OCI-LY7 (cell line): ENCODE measurements at places on chromosomes 11 and 22.

DNA sequence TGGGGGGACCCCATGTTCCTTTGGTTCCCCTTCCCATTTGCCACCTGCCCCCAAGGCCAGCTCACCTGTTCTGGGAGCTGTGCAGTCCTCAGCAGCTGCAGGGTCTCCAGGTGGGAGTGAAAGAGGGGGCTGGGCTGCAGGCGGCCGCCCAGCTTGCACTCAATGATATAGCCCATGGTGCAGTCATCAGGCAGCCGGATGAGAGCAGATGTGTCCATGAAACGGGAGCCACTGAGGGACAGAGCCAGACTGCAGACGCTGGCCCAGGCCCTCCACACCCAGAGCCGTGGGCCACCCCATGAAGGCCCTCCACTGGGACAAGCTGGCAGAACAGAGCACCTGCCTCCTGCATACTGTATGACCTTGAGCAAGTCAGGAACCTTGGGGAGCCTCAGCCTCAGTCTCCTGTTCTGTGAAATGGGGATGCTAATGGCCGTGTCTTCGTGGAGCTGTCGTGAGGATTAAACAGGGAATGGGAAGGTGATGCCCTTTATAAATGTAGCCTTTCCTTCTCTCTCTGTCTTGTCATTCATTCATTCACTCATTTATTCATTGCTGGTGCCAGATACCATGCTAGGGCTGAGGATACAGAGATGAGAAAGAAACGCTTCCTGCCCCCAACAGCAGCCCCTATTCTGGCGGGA lies 11.6 kb downstream of the MFNG start:
- DNase-seq, result no peak

GRCh38 chr11:91653079-91653754 lies 571.4 kb upstream of the FAT3 start:
- no peak for DNase-seq

GRCh38 chr22:48936391-48936790 lies 891.3 kb downstream of the BRD1 start:
- DNase-seq, result no peak

GRCh38 chr22:47054231-47055072 lies 292.0 kb downstream of the TBC1D22A start:
- DNase-seq, result no peak

DNA sequence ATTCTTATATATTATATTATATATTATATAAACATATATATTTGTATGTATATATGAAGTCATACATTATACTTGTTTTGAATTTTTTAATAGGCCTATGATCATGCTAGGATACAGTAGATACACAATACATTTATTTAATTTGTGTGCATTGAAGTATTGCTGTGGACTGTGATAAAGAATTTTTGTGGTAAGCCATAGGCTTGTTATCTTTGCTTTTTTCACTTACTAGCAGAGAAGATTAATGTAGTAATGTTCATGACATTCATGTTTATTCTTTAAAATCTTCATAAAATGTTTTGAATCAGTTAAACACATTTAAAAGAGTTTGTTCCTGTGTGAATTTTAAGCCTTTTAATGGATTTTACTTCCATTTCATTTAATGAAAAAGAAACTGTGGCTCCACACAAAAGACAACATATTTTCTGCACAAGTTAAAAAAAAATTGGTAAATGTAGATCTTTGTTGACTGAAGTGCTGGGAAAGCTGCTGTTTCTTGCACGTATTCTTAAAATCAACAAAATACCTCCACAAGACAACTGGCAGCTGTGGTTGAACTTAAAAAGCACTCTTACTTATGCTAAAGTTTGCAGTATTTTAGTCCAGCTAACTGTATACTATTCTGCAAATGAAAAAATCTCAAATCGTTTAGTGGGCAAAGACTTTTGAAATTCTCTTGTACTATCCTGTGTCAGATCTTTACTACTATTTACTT lies 156.2 kb downstream of the TMEM135 start:
- DNase-seq, result no peak

- DNase-seq, result peak; percentile 84
These were observed 33.8 kb upstream of the SPON1 start for GRCh38 chr11:13928566-13929251.

- no peak for DNase-seq
These were observed 2330.0 kb upstream of the RAG2 start for GRCh38 chr11:38927993-38928392.

- no peak for DNase-seq
These were observed 3.8 kb upstream of the CPT1A start for GRCh38 chr11:68845351-68846002.

DNA sequence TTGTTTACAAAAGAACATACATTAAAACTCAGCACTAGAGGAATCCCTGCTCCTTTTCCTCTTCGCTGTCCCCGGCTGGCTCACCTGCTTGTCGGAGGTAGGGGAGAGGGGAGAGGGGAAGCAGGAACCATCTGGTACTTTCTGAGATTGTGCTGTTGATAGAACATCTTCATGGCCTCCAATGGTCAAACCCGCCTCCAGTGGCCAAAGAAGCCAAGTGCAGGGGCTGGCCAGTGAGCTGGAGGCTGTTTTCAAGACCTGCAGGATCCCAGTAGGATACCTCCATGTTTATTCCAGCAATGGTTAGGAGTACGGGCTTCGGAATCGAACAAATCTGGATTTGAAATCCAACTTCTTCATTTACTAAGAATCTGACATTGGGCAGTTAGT lies 92.6 kb downstream of the PKNOX2 start:
- no peak for DNase-seq

DNA sequence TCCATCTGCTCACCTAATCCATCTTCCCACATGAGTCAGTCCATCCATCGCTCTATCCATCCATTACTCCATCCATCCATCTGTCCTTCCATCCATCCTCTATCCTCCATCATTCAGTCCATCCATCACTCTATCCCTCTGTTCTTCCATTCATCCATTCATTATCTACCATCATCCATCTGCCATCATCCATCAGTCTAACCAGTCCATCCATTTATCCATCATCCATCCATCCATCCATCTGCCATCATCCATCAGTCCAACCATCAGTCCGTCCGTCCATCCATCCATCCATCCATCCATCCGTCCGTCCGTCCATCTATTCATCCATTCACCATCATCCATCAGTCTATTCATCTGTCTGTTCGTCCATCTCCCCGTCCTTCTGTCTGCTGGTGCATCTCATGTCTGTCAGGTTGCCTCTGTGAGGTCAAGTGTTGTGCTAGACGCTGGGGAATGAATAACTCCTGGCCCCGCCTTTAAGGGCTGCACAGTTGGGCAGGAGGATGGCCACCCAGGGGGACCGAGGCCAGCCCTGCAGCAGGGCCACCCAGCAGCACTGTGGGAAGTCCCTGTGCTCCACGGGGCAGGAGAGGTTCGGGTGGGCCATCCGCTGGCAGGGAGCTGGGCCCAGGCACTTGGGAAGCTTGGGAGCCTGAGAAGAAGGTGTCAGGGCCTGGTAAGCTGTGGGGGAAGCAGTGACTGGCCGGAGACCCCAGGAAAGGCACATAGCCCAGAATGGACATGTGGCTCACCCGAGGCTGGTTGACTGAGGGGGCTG lies 137.1 kb downstream of the CTTN start:
- DNase-seq, result no peak

GRCh38 chr11:123203934-123204333 lies 8.9 kb upstream of the CLMP start:
- DNase-seq, result no peak

DNA sequence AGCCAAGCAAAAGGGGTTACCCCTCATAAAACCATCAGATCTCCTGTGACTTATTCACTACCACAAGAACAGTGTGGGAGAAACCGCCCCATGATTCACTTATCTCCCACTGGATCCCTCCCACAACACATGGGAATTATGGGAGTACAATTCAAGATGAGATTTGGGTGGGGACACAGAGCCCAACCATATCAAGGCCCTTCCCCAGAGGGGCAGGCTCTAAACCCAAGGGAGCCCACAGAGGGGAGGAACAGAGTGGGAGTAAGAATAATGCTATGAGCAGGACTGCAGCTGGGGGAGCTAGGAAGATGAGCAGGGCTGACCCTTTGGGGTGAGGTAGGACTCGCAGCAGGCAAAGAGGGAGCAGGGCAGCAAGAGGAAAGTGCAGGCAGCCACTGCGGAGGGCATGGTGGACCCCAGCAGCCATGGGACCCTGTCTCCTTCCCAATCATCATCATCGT lies 59.3 kb downstream of the CD82 start:
- no peak for DNase-seq

- no peak for DNase-seq
These were observed 95.7 kb downstream of the TRMU start for GRCh38 chr22:46430961-46431838.

DNA sequence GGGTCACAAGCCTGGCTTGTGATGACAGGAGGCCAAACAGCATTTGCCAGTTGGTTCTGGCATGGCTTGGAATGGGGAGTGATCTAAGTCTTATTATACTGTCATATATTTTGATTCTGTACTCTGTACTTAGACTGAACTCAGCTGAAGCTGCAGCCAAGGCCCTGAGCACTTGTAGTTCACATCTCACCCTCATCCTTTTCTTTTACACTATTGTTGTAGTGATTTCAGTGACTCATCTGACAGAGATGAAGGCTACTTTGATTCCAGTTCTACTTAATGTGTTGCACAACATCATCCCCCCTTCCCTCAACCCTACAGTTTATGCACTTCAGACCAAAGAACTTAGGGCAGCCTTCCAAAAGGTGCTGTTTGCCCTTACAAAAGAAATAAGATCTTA lies 843 bp downstream of the OR56B1 start:
- no peak for DNase-seq

DNA sequence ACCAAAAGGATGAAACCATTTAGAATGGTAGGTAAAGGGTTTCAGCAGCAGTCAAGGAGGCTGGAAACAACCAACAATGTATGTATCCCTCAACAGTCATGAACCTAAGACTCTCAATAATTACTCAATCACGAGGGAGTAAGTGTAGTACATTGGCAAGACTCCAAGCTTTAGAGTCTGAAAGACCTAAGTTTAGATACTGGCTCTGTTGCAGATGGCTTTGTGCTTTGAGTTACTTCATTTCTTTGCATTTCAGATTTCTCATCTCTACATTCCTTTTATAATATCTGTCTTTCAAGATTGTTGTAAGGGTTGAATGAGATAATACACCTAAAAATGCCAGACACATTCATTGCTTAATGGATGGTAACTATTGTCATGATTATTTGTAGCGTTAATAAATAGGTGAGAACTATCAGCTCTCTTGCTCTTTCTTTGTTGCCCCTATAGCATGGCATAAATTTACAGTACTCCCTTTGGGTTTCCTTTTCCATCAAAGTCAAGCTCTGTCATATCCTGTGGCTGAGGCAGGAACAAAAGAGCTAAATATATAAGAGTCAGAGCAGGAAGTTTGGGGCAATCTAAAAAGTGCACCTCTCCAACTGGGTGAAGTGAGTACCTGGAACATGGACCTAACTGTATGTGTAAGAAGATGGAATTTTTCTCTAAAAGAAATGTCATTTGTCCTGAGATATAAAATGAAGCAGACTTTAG lies 228.2 kb upstream of the ZC3H12C start:
- DNase-seq, result no peak

DNA sequence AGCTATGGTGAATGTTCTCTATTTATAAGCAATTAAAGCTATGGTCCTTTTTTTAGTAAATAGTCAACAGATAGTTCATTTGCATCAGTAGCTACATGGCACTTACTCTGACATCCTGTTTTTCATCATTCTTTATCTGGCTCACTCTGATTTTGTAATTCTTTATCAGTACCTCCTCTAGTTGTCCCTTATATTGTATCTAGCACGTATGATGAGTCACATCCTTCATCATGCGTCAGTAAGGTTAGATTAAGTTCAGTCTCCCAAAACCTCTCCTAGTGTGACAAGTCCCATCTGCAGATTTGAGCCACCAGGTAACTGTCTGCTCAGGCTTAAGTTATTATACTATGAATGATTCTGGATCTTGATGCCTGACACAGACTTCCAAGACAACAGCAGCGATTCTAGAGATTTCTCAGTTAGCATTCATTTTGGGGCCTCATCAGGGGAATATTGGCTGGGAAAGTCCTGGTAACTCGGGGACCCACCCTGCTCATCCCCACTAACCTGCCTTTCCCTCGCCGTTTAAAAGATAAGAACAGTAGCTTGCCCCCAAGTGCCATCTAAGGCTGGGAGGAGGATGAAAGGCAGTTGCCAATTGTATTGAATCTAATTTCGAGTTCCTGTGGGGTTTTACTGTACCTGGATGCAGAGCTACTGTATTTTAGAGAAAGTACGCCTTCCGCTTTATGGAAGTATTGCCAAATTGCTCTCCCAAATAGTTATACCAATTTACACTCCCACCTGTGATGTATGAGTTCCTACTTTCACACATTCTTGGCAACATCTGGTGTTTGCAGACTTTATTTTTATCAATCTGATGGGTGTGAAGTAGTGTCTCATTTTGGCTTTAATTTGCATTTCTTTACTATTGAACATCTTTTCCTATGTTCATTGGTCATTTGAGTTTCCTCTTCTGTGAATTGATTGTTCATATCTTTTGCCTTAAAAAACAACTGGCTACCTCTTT lies 55.9 kb downstream of the ZC3H12C start:
- no peak for DNase-seq

DNA sequence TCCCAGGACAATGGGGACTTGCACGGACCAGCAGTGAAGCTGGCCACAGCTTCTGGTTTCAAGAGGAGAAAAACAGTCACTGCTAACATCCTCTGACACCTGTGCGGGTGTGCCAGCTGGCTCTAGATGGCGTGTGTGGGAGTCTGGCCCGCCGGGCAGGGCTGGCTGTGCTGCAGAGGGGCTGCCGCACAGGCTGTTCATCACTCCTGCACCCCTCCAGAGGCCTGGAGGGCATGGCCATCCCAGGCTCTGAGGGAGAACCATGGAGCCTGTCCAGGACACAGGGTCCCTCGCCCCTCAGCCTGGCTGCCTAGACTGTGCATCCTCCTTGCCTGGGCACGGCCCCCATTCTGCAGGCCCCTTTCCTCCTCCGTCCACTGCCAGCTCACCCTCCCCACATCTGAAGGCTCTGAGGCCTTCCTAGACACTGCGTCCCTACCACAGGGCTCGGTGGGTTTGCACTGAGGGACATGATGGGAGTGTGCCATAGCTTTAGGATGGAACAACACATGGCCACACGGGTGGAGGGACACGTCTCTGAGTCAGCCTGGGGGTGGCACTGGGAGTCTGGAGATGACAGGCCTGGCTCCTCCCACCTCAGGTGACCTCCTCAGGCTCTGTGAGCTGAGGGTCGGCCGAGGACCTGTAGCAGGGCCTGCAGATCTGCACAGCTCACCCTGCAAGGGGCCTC lies 42.1 kb upstream of the GNB1L start:
- peak; percentile 87 for DNase-seq

DNA sequence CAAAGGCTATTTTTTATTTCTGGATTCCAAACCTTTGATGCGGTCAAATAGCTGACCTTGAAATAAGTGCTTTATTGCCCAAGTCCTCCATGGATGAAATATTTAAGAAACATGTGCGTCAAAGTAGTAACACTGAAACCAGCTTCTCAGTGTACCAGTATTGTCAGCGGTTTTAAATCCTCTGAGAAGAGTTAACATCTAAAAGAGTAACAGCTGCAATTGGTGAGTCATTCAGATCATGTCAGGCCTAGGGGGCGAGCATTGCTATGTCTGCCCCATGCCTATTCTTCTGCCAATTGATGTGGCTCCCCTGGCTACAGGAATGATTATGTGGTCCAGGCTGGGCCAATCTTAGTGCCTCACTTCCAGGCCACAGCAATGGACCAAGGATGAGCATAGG lies 263.3 kb upstream of the SORL1-AS1 start:
- no peak for DNase-seq

GRCh38 chr11:96109331-96110030 lies 185.6 kb upstream of the MTMR2 start:
- DNase-seq, result no peak
